BJ (cell line): ENCODE measurements at places on chromosomes 1 and 21.

- no peak for DNase-seq
Observed at GRCh38 chr1:8458607-8459006, 140.7 kb downstream of the SLC45A1 start.

DNA sequence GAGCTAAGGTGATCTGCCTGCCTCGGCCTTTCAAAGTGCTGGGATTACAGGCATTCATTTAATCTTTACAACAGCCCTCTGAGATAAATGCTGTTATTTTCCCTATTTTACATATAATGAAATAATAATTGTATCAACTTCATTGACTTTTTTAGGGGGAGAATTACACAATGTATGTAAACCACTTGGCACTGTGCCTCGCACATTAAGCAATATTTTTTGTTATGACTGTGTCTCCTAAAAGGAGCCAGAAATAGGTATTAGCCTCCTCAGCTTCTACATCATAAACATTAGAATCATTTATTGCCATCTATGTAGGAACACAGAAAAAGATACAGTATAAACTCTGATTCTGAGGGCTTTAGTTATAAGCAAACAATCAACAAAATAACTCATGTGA, 1.1 kb upstream of the DNAJC28 start:
- no peak for DNase-seq

DNA sequence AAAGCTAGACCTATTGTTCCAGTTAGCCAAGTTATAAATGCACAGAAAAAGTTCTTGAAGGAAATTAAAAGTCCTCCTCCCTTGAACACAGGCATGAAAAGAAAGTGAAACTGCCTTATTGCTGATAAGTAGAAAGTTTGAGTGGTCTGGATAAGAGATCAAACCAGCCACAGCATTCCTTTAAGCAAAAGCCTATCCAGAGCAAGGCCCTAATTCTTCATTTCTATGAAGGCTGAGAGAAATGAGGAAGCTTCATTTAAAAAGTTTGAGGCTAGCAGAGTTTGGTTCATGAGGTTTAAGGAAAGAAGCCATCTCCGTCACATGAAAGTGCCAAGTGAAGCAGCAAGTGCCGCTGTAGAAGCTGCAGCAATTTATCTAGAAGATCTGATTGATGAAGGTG, 2.7 kb upstream of the SSX2IP start:
- DNase-seq: no peak

GRCh38 chr1:238465449-238465848, 574.7 kb upstream of the ZP4 start:
- no peak for DNase-seq

DNA sequence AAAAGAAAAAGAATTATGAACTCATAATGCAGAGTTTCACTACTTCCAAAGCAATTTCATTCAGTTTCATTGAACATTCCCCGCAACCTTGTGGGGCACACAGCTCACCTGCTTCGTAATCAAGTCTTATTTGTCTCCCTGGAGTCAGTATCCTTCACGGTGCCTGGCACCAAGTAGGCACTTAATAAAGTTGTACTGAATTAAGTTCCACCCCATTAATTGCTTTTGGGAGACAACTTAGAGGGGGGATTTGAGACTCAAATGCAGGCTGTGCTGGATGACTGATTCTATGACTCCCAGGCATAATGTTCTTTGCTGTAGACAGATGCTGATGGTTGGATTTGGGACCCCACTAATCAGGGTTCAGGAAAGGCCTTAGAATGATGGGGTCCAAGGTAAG, 6.5 kb upstream of the ID3 start:
- DNase-seq: no peak

DNA sequence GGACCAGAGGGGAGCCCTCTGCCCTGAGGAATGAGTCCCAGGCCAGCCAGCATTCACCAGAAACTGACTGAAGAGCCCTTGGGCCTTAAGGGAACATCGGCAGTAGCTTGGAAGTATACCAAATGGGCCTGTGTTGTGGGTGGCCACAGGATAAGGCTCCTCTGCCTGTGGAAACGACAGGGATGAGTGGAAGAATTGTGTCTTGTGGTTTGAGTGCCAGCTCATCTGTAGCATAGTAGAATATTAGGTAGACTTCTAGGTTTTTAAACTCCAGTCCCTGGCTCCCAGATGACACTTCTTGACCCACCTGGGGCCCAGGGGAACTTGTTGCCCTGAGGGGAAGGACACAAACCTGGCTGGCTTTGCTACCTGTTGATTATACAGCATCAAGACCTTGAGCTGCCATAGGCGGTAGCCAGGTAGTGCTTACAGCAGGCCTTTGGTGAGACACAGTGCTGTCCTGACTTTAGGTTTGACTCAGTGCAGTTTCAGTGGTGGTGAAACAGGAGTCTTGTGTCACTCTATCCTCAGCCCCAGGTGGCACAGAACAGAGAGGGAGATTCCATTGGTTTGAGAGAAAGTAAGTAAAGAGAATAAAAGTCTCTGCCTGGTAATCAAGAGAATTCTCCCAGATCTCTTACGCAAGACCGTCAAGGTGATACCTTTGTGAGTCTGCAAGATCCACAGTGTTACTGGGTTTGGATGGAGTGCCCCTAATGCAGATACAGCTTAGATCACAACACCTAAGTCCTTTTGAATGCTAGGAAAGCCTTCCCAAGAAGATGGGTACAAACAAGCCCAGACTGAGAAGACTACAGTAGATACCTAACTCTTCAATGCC, 50.2 kb downstream of the RABGAP1L start:
- no peak for DNase-seq

DNA sequence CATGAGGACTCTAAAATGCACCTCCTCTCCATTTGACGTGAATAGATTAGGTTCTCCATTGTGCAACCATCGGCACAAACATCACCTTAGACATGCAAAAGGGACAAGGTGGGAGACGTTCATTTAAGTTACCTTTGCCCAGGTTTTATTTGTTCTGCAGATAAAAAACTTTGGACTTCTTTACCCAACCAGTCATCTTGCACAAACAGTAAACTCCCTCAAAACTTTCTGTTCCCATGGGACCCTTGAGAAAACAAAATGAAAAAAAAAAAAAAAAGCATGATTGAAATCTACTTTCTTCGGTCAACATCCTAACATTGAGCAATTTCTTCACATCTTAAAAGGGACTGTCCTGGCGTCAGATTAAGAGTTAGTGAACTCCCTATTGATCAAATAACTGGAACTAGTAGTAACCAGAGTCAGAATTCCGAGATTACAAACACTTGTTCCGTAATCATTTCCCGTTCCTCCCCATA, 31.4 kb upstream of the PROX1 start:
- DNase-seq: no peak

- no peak for DNase-seq
Observed at GRCh38 chr21:29182691-29183092, 52.2 kb downstream of the MAP3K7CL start.

- no peak for DNase-seq
Observed at GRCh38 chr1:217369271-217369981, 261.5 kb downstream of the GPATCH2 start.

GRCh38 chr1:65606426-65606825, 186.0 kb downstream of the LEPR start:
- DNase-seq: no peak

GRCh38 chr1:9537863-9538668, 1.2 kb upstream of the SLC25A33 start:
- DNase-seq: no peak

DNA sequence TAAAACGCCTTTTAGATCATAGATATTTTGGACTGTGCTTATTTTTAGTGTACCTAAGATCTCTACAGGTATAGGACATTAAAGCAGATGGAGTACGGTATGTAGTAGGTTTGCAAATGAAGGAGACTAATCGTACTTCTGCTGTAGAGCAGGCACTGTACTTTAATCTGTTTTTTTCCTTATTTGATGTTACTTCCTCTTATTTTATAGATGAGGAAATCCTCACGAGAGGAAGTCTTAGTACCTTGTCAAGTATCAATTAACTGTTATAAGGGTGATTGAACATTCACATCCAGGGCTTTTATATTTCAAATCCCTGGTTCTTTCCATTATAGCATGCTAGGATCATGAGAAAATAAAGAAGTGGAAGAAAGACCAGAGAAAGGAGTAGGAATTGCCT, 41.1 kb downstream of the CACHD1 start:
- no peak for DNase-seq

GRCh38 chr1:41901551-41901950, 17.2 kb downstream of the HIVEP3 start:
- DNase-seq: no peak

- no peak for DNase-seq
Observed at GRCh38 chr1:7614576-7615074, 156.5 kb upstream of the VAMP3 start.

GRCh38 chr1:91700332-91700731, 185.6 kb downstream of the TGFBR3 start:
- no peak for DNase-seq

DNA sequence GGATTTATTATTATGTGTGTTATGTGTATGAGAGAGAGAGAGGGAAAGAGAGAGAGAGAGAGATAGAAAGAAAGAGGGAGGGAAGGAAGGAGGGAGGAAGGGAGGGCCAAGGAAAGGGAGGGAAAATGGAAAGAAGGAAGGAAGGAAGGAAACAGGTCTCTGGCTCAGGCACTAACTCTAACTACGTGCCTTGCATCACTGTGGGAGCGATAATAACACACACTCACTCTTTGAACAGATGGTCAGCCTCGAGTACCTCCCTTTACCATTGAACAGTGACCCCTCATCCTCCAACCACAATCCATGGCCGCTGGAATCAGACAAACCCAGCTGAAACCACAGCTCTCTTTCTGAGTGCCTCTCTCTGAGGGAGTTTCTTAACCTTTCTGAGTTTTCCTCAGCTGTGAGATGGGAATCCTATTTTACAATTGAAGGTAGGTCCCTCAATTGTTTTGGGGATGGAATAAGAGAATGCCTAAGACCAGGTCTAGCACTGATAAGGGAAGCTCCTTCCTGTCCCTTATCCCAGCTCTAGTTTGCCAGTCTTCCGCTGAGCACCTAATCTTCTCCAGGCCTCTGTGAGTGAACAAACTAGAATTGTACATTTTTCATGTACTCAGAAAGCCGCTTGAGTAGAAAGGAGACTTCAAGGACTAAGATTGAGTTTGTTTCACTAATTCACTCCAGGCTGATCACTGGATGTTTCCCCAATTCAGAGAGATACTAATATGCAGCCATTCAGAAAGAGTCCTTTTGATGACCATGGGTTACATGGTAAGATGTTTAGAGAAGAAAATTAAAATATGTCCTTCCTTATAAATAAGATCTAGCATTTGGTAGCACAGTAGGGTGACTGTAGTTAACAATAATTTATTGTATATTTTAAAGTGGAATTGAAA, 62.8 kb downstream of the IRF2BP2 start:
- DNase-seq: no peak

GRCh38 chr1:229067546-229067945, 203.4 kb upstream of the RAB4A start:
- no peak for DNase-seq

DNA sequence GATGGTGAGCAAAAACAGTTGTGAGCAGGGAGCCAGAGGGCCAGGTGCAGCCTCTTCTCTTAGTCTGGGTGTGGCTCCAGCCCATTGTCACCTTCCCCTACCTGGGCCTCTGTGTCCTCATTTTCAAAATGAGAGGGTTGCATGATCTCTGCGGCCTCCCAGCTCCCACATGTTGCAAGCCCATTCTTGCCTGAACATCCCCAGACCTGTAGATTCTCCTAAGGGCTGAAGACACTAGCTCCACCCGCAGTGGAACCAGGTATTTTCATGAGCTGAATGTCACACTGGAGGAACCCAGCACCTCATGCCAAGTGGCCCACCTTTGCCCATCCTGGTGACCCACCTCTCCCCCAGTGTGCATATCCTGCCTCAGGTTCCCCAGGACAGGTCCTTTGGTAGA, 12.3 kb downstream of the IKBKE start:
- no peak for DNase-seq

- no peak for DNase-seq
Observed at GRCh38 chr1:150227228-150227627, 8.7 kb downstream of the ANP32E start.

GRCh38 chr1:167601442-167602383, 28.3 kb upstream of the RCSD1 start:
- no peak for DNase-seq

DNA sequence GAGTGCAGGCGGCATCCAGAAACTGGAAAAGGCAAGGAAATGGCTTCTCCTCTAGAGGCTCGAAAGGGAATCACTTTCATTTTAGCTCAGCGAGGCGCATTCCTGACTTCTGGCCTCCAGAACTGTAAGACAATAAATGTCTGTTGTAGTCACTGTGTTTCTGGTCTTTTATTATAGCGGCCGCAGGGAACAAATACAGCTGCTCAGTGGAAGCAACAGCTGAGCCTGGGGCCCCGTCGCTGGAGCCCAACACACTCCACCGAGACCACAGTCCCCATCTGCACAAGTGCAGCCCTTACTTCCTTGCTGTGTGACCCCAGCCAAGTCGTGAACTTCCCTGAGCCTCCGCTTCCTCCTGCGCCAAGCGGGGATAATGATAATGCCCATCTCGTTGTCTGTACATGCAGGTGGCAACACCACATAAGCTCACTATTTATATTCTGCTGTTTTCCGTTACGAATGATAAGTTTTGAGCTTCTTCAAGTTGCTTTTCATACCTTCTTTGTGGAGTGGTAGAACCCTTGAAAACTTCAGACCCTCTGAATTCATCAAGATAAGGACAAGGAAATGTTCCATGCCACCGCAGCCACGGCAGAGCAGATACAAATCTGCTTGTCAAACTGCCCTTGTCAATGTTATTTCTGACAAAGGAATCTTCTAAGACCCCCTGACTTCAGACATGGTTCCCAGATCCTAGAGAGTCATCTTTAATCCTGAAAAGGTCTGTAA, 3.2 kb upstream of the LAPTM5 start:
- DNase-seq: no peak

DNA sequence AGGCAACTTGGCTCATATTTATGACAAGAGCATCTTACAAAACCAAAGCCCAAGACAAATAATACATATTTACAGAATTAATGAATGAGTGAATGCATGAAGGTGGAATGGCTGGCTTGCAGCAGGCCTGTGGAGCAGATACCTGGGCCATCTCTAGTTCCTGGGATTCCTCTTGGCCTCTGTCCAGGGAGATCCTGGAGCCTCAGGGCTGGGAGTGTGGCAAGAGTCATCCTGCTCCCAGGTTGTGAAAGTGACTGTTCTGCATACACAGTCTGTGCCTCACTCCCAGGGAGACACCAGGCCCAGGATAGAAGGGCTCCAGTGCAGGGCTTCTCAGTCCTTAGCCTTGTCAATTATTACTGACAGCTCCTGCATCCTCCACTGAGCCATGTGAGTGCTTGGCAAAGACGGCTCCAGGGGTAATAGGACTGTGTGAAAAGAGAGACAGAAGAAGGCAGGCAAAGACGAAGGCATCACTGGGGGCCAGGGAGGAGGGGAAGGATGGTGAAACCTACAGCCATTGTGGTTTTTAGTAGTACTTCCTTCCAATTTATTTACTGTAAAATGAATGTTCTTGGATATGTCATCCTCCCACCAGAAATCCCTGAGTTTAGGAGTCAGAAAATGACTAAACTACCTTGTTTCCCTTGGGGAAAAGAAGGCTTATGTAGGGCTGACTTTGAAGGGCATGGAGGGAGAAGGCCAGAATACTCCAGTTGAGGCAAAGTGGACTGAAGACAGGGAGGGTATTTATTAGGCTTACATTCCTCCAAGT, 14.3 kb upstream of the KPRP start:
- DNase-seq: no peak

- DNase-seq: no peak
Observed at GRCh38 chr1:229371624-229372023, 28.8 kb upstream of the CCSAP start.
